Epithelial cell of proximal tubule (primary cell): ENCODE measurements at places on chromosomes 11 and 22.

GRCh38 chr11:22115470-22116029 lies 77.3 kb upstream of the ANO5 start:
- DNase-seq: no peak

DNA sequence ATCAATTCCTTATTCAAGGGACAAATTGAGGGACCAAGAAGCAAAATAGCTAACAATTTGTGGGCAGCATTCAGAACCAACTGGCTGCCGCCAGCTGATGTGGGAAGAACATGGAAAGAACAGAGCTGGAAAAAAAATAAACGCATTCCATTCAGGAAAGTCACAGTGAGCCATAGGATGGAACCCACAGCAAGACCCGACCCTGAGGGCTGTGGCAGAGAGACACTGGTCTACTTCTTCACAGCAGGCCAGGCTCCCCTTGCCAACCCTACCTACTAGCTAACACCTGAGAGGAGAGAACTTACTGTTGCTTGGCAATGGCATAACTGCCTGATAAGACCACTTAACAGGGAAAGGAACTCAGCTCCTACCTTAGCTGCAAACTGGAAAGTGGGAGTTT lies 123.5 kb upstream of the APOA1 start:
- peak; percentile 32 for DNase-seq

GRCh38 chr11:102414559-102414958 lies 38.0 kb downstream of the TMEM123 start:
- DNase-seq: no peak

DNA sequence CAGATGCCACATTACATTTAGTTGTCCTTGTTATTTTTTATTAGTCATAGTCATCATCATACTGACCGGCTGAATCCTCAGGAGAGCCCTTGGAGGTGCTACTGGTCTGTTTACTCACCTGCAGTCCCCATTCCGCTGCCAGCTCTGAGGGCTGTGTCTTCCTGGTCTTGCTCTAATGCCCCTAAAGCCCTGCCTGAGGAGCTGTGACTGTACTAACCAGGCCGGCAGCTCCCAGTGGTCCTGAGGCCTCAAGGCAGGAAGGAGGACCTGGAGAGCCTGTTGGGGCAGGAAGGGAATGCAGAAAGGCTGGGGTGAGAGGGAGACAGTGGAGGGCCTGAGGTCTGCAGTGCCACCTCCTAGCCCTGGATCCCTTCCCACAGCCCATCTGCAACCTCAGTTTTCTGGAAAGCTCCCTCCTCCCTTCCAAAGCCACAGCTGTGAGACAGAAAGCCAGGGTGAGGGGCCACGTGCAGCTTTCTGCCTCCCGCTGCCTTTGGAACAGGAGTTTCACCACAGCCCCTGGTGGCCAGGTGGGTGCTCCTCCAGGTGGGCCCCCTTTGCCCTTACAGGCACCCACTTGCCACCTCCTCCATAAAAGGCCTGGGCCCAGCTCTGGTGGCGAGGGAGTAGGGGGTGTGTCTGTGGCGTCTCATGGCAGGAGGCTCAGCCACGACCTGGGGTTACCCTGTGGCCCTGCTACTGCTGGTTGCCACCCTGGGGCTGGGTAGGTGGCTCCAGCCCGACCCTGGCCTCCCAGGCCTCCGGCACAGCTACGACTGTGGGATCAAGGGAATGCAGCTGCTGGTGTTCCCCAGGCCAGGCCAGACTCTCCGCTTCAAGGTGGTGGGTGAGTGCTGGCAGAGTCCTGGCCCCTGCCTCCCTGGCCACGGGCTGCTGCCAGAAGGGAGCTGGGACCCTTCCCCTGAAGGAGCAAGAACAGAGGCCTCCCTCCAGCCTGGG lies at the start of gene ZP1:
Gene ZP1, plus strand, starts transcription at position 632 of the 960 bp plus-strand sequence. Its CDS starts 20 bp downstream, at position 652.
- no peak for DNase-seq

GRCh38 chr22:36350751-36351594 lies 36.8 kb downstream of the MYH9 start:
- DNase-seq: no peak

DNA sequence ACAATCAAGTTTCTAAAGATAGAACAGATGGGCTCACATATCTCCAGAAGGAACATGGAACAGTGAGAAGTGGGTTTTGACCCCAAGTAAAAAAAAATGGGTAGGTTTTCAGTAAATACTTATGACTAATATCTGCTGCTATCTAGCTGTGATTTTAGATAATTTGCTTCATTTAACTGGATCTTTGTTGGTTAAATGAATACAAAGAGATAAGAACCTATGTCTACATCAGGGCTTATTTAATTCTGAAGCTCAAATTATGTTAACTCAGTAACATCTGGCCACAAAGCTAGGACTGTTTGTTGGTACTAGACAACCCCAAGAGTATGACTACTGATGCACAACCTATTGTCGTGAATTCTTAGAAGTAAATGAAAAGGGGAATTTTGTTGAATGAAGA lies 144.4 kb upstream of the SESN3 start:
- DNase-seq: no peak

DNA sequence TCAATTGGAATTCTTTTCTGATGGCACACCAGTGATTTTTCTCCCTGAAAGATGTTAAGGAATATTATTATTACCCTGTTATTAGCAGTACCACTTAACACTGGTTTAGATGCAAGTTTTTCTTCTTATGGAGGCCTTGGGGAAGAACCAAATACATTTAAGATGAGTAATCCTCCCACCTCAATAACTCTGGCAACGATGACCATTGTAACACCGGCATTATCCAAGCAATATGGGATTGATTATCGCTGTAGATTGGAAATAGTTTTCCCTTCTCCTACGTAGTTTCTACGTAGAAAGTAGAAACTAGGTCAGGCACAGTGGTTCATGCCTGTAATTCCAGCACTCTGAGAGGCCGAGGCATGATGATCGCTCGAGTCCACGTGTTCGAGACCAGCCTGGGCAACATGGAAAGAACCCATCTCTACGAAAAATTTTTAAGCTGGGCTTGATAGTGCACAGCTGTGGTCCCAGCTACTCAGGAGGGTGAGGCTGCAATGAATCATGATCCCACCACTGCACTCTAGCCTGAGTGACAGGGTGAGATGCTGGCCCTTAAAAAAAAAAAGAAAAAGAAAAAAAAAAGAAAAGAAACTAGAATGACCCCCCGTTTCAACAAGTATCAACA lies 45.5 kb downstream of the PACSIN2 start:
- DNase-seq: no peak

DNA sequence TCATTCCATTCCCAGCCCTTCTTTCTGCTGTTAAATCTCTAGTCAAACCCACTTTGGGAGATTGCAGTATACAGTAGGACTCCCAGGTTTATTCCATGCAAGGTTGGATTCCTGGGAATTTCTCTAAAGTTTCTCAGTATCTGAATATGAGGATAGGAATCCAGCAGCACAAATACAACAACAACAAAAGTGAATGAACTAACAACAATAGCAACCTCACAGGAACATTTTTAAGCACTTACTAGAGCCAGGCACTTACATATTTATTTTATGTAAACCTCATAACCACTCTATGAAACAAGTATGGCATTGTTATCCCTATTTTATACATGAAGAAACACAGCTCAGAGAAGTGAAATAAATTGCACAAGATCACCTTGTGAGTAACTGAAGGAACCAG lies 1.9 kb downstream of the MMP7 start:
- no peak for DNase-seq

DNA sequence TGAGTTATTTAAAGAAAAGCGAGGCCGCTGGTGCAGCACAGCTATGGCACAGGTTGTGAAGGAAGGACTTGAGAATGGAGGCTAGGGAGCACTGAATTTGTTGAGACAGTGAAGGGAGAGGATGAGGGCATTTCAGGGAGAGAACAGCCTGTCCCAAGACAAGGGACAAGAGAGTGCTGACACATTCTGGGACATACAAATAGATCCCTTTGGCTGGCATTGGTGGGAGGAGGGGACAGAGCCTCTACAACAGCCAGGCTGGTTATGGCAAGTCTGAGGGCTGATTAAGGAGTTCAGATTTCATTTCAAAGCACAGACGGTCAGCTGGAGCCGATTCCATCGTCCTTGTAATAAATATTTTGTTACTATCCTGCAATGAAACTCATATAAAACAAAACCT lies 1.7 kb upstream of the SLC29A2 start:
- DNase-seq: no peak

GRCh38 chr11:25615069-25615468 lies 716.9 kb upstream of the ANO3 start:
- DNase-seq: no peak

DNA sequence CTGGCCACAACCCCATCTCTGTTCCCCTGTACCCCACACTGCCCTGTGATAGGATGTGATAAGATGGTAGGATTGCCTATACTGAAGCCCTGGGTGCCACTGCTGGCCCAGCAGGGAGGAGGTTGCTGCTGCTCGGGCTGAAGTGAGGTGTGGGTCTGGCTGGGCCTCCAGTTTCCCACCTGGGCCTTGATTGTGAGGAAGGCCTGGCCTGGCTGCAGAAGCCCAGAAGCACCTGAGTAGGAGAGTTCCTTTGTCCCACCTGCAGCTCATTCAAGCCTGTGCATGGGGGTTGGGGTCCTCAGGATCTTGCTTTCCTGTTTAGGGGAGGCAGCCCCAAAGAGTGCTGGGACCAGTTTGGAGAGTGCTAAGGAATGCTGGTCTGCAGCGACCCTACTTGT lies 3.3 kb downstream of the ST3GAL4 start:
- DNase-seq: no peak

DNA sequence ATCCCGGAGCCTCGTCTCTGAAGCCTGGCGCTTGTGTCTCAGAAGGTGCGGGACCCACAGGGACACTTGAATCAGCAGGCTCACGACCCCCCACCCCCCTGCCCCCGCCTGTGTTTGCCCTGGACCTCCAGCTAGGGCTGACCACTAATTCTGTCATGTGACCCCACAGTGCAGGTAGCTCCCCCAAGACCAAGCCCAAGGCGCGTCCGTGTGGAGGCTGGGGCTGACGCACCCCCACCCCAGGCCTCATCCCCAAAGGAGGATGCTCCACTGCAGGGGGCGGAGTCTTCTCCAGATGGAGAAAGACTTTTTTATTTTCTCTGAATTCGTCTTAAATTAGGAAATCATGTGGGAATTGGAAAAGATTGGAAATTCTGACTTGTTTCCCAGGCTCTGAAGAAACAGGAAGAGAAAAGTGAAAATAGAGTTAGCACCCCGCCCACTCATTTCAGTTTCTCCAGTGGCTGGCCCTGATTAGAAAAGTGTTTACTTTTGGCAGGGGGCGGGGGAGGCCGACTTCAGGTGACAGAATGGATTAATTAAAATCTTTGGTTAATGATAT lies 1.0 kb upstream of the RELA start:
- DNase-seq: no peak

GRCh38 chr11:113906516-113906915 lies 1.9 kb downstream of the HTR3B start:
- DNase-seq: no peak

DNA sequence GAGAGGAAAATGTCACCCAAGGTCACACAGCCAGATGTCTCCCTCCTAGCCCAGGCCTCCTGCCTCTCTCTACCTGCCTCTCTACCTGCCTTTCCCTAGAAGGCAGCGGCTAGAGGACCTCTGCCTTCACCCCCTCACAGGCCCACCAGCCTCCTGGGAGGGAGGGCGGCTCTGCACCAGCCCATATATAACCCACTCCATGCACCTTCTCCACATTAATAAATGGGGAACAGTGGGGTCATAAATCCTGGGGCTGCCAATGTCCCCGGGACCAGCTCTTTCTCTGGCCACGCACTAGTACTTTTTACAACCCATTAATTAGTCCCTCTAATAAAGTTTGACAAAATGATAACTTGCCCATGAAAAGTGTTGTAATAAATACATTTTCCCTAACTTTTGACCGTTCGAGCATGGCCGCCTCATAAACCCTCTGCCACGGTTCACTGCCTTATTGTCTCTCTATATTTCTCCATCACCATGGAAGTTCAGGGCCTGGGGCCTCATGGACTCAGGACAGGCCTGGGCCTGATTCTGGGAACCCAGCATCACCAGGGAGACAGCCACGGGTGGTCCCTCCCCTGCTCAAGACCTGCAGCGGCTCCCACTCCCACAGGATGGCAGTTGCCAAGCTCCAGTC lies 102.1 kb downstream of the MN1 start:
- DNase-seq: no peak

DNA sequence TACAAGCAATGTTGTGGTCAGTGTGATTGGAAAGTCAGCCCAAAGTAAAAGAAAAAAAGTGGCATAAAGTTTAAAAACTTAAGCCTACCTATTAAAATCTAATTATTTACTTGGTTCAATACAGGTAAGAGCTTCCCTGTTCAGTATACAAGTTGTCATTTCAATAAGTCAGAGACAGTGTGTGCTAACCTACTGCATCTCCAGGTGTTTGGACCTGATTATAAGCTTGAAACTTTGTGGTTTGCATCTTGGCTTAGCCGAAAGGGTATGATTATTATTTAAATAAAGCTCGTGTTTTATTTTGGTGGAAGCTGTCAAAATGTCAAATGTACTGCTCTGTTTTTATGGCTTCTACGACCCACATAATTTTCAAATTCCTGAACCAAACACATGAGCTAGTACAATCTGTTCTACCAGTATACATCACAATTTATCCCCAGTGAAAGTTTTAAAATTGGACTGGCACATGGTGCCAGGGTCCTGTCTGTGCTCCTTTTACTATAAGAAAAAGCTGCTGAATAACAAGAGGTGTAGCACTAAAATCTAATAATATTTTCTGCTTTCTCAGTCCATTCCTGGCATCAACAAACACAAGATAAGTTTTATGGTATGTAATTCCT lies 103.9 kb upstream of the ANO3 start:
- DNase-seq: no peak

GRCh38 chr22:50190182-50190940 lies 4.6 kb downstream of the TRABD start:
- DNase-seq: peak; percentile 47

GRCh38 chr11:3058753-3059664 lies 1.8 kb upstream of the CARS1 start:
- no peak for DNase-seq

DNA sequence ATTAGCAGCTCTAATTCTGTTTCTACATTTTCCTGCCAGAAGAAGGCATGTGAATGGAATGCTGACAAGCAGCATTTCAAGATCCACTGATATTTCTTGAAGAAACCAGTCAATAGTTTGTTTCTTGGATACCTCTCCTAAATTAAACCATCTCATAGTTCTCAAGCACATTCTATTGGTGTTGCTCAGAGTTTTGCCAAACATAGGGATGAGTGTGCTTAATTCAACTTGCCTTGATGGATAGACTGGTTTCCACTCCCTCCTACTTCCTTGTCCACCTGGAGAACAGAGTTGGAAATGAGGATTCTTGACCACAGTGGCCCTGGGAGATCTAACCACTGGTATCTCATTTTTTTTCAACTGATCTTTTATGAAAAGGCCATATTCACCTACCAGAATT lies 29.8 kb upstream of the DDX10 start:
- DNase-seq: no peak

GRCh38 chr11:68412593-68413475 lies 47.7 kb upstream of the PPP6R3 start:
- DNase-seq: no peak

- no peak for DNase-seq
Measured at GRCh38 chr11:636511-637332, at the start of gene DRD4. Gene DRD4 (plus strand): TSS chr11:637269. CDS start chr11:637305, 36 bp downstream.

DNA sequence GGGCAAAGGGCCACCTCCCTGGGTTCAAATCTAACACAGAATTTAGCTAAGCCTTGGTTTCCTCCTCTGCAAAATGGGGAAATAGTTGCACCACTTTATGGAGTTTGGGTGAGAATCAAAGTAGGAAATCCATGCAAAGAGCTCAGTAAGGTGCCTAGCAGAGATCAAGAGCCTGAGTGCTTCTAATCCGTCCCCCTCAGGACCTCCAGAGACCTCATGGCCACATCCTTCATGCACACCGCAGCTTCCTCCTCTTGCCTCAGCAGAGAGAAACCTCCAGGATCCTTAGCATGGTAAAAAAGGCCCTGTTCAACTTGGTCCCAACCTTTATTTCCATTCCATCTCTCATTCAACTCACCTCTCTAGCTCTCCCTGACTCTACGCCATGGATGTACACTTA lies 37.8 kb upstream of the NAV2 start:
- DNase-seq: no peak
